Esophagus squamous epithelium (tissue), 5 donors: ENCODE measurements at places on chromosomes 4 and X. TPM values are rescaled to one million over a fixed set of nuclear protein-coding genes. Genes with fewer than 3 reads are reported as not detected.

DNA sequence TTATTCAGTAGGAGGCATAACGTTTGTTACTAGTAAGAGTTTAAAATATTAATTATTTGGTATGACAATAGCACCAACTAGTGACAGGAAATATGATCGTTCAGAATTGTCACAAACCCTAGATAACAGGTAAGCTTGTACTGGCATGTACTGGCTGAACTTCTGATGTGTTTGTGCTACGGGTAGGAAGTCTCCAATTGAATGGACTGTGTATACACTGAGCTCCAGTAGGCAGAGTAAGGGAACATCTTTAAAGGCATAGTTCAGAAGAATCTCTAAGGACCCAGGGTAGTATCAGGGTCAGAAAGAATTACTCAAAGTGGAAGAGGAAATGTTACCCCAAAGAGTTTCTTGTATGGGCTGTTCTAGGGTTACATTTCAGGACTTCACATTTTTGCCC, 230.4 kb downstream of the EDA2R start:
- H3K36me3 ChIP-seq = no peaks in the 10 kb centered on the region
- no peak for DNase-seq
- H3K4me3 ChIP-seq = no peak overlapping the region
- no peaks in the 10 kb centered on the region for H3K27me3 ChIP-seq

GRCh38 chr4:121824171-121824527, 466 bp upstream of the CCNA2 start:
- H3K4me3 ChIP-seq = peak overlapping the region; percentile 79
- H3K36me3 ChIP-seq = peaks cover 46% of the 10 kb centered on the region
- DNase-seq = no peak
- no peaks in the 10 kb centered on the region for H3K4me1 ChIP-seq
- H3K27ac ChIP-seq = peak overlapping the region; percentile 87

Gene SSX2B
- total RNA-seq = not detected

DNA sequence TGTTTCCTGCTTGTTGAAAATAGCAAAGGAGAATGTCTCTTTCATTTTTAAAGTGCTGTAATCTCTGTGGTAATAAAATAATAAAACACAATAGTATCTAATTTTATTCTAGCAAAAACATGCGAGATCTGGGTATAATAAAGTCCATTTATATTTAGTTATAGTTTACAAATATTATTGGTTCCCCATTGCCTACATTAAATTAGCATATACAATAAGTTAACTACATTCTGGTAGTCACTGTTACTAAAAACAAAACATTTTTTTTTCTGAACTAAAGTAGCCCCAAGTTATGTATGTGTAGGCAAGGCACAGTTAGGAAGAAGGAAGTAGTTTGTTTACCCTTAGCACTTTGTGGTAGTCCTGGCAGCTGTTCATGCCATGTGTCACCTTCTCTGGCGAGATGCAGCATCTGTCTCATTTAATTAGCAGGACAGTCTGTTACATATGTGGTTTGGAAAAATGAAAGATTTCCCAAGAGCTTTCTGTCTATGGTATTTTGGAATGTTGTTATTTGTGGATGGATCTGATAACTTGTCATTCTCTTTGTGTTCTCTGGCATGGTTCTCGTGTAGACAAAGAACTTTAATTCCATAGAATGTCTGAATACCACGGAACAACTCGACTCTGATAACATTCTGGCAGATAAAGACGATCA, 231.3 kb upstream of the PITX2 start:
- H3K36me3 ChIP-seq = no peaks in the 10 kb centered on the region
- no peaks in the 10 kb centered on the region for H3K4me1 ChIP-seq
- H3K4me3 ChIP-seq = no peak overlapping the region
- no peaks in the 10 kb centered on the region for H3K27me3 ChIP-seq
- DNase-seq = no peak
- no peak overlapping the region for H3K27ac ChIP-seq

DNA sequence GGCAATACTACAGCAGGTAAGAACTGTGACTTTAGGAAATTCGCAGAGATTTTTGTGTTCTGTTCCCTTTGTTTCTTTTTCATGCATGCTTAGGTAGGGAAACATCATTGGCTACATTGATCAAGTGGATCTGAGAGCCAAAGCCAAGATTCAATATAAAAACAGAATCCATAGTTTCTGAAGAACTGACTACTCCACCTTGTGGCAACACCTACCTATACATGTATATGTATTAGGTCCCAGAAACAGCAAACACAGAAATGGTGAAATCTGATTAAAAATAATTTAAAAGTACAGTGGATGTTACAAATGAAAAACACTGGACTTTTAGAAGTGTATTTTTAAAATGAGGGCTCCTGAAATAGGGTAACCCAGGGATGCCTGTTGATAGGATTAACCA, 322.6 kb upstream of the MAOA start:
- no peaks in the 10 kb centered on the region for H3K4me1 ChIP-seq
- H3K4me3 ChIP-seq = no peak overlapping the region
- no peaks in the 10 kb centered on the region for H3K27me3 ChIP-seq
- H3K27ac ChIP-seq = no peak overlapping the region

DNA sequence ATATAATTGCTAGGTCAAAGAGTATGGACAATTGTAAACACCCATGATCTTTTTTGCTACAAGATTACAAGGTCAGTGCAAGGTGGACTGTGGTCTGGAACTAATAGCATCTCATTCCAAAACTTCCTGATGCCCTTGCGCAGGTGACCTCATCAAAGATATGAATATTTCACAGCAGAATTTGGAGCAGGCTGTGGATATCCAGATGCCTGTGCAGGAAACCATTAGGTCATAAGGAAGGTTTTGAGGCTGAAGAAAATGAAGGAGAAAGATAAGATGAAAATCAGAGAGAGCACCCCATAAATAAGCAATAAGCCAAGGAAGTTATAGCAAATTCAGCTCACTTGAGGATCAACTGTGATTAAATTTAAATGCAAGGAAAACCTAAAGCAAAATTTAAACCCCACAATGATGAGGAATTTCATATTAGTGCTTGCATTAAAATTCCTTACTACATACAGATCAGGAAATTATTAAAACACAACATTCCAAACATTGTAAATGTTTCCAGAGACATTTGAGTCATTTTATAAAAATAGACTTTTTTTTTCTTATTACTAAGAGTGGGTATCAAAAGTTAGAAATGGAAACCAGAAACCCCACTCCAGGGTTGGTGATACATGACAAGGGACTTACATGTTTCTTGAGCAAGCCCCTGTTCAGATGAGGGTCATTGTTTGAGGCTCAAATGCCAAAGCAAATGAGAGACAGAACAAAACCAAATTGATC, 100.7 kb upstream of the FAM9C start:
- H3K36me3 ChIP-seq = no peaks in the 10 kb centered on the region
- H3K4me3 ChIP-seq = no peak overlapping the region
- no peak for DNase-seq

Gene AKAP14
- total RNA-seq = not detected

Gene GLRA3
- not detected for total RNA-seq

DNA sequence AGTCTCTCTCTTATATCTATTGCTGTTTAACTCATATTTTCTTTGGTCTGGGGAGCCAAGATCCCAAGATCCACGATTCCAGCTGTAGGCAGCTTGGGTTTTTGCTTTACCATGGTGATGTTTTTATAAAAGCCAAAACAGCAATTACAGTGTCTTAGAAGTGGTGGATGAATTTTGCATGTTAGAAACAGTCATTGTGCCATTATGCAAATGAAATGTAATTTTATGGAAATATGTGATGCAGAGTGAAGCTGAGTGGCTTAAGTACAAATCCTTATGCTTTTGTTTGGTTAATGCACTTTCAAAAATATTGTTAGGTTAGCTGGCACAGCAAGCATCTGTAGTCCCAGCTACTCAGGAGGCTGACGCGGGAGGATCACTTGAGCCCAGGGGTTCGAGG, 32.8 kb upstream of the PTTG2 start:
- H3K4me1 ChIP-seq = no peaks in the 10 kb centered on the region
- no peak overlapping the region for H3K4me3 ChIP-seq
- no peak for DNase-seq
- no peaks in the 10 kb centered on the region for H3K36me3 ChIP-seq
- H3K27ac ChIP-seq = no peak overlapping the region

DNA sequence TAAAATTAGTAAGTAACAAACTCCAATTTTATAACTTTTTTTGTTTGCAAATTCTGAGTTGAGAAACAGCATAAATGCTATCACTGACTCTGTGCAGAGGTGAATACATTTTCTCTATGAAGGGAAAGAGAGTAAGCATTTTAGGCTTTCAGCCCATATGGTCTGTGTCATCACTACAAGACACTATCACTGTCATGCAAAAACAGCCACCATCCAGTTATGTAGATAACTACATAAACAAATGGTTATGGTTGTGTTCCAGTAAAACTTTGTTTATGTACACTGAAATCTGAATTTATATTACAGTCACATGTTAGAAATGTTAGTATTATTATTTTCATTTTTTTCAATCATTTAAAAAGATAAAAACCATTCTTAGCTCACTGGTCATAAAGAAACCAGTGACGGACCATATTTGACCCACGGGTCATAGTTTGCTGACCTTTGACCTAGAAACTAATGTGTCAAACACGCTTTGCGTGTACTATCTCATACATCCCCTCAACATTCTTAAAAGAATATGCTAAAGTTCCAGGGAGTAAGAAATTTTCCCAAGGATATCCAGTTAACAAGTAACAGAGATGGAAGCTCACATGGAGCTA, 29.1 kb downstream of the RASGEF1B start:
- no peak overlapping the region for H3K4me3 ChIP-seq
- no peaks in the 10 kb centered on the region for H3K4me1 ChIP-seq
- DNase-seq = no peak

DNA sequence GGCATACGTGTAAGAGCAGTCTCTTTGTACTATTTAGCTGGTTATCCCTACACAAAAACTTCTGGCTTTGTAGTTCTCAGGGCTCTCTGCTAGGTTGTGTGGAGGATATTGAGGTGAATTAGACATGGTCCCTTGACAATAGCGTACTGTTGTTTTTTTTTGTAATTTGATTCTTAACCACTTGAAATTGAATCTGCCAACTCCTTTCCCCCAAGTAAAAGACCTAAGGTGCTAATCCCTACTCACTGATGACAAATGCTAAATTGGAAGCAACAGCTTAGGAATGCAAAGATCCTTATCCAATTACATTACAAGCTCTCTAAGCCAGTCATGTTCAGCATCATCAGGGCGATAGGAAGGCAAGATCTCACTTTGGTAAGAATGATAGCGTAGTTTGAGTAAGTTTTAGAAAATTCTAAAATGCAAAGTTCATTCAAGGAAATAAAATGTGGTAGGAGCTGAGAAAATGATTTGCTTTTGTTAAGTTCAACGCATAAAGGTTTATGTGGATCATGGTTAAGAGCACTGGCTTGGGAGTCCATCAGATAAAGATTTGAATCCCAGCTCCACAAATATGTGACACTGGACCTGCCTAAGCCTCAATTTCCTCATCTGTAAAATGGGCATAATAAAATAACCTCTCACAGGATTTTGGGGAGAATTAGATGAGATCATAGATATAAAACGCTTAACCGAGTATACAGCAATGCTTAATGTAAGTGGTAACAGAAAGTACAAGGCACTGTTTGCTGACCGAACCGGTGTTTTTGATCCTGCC, 39.3 kb downstream of the DOCK11 start:
- no peak overlapping the region for H3K27ac ChIP-seq
- DNase-seq = no peak

DNA sequence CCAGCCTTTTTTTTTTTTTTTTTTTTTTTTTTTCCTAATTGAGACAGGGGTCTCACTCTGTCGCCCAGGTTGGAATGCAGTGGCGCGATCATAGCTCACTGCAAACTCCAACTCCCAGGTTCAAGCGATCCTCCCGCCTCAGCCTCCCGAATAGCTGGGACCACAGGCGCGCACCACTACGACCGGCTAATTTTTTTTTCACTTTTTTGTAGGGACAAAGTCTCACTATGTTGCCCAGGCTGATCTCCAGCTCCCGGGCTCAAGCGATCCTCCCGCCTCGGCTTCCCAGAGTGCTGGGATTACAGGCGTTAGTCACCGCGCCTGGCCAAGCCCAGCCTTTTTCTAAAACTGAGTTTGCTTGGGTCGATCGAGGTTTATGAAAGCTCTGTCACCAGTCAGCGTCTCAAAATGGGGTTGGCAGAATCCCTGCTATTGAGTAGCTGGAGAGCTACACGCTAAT, 1.3 kb upstream of the OTUD5 start:
- H3K4me3 ChIP-seq = peak overlapping the region; percentile 73
- H3K4me1 ChIP-seq = peaks cover 43% of the 10 kb centered on the region
- H3K27me3 ChIP-seq = no peaks in the 10 kb centered on the region
- no peak for DNase-seq
- H3K27ac ChIP-seq = peak overlapping the region; percentile 90

DNA sequence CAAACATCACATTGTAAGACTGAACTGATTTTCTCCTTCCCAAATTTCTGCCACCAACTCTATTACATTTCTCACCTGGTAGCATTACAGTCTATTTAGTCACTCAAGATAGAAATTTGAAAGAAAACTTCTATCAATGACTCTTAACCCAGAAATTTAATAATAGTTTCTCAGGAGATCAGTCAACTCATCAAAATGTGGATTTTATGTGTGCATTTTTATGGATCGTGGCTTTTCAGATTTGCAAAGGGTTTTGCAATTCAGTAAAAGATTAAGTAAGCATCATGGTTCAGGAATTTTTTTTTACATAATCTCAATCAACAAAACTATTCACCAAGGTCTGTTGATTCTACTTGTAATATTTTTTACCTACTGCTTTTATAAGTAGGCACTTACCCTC, 111.1 kb downstream of the CFAP299 start:
- no peaks in the 10 kb centered on the region for H3K36me3 ChIP-seq
- no peak overlapping the region for H3K27ac ChIP-seq
- no peaks in the 10 kb centered on the region for H3K27me3 ChIP-seq
- no peak for DNase-seq
- H3K4me3 ChIP-seq = no peak overlapping the region

- no peak overlapping the region for H3K4me3 ChIP-seq
- no peaks in the 10 kb centered on the region for H3K27me3 ChIP-seq
- H3K27ac ChIP-seq = no peak overlapping the region
- H3K4me1 ChIP-seq = no peaks in the 10 kb centered on the region
- H3K36me3 ChIP-seq = no peaks in the 10 kb centered on the region
Observed at GRCh38 chrX:7711167-7711566, 131.8 kb upstream of the VCX start.

Gene SCD5
- 5.4 TPM for total RNA-seq

- no peak overlapping the region for H3K4me3 ChIP-seq
- H3K27me3 ChIP-seq = no peaks in the 10 kb centered on the region
- no peak for DNase-seq
Observed at GRCh38 chr4:13793020-13793710, 165.6 kb upstream of the BOD1L1 start.

Gene TLR10
- total RNA-seq = 0.09 TPM

- no peaks in the 10 kb centered on the region for H3K36me3 ChIP-seq
- H3K27ac ChIP-seq = no peak overlapping the region
- H3K27me3 ChIP-seq = no peaks in the 10 kb centered on the region
- DNase-seq = no peak
- H3K4me3 ChIP-seq = no peak overlapping the region
- peaks cover 15% of the 10 kb centered on the region for H3K4me1 ChIP-seq
Observed at GRCh38 chr4:8252301-8253173, 17.0 kb upstream of the HTRA3 start.

- DNase-seq = no peak
- H3K36me3 ChIP-seq = peaks cover 18% of the 10 kb centered on the region
- H3K27me3 ChIP-seq = no peaks in the 10 kb centered on the region
- H3K4me3 ChIP-seq = no peak overlapping the region
Observed at GRCh38 chrX:19960913-19961312, 29.9 kb downstream of the BCLAF3 start.

Gene H2BW2
- total RNA-seq = not detected

Gene TIMM8A
- total RNA-seq = 9.9 TPM
